Activated T-cell treated with anti-CD3 and anti-CD28 coated beads, Interleukin-2, amount 50 U/mL, for 4 hours (primary cell): ENCODE measurements at places on chromosomes 6 and 20. TPM values are rescaled to one million over a fixed set of nuclear protein-coding genes. Genes with fewer than 3 reads are reported as not detected.
A peak's percentile ranks its signal among the peaks of the same experiment; 100 is the strongest.

- no peak for DNase-seq
These were observed 47.0 kb downstream of the BCAS1 start for GRCh38 chr20:54023406-54023805.

PLAGL1 gene
- total RNA-seq = 6.5 TPM

RMND1 gene
- total RNA-seq = 16.5 TPM

- DNase-seq = no peak
These were observed 25.5 kb downstream of the TMEM14A start for GRCh38 chr6:52696418-52696817.

DTD1 gene
- 50.7 TPM for total RNA-seq

GABRR1 gene
- not detected for total RNA-seq

GRCh38 chr20:58039274-58040092 lies 189.0 kb downstream of the ANKRD60 start:
- no peak for DNase-seq

FAM83C gene
- total RNA-seq = not detected

DNA sequence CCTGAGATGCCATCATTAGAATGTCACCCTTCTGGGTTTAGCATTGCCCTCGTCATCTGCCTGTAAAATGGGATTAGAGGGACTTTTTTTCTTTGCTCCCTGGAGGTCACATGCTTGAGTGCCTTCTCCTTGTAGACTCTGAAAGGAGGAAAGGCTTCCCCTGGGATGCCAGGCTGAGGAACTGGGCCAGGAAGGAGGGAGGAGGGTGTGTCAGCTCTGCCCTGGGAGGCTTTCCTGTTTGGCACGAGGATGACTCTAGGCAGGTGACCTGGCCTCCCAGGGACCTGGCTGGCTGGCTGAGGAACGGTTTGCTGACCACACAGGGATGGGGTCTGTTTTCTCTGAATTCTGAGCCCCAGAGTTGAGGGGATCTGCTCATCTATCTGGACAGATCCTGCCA lies 137.9 kb upstream of the RNF24 start:
- no peak for DNase-seq

SLC13A3 gene
- total RNA-seq = 0.08 TPM

DNA sequence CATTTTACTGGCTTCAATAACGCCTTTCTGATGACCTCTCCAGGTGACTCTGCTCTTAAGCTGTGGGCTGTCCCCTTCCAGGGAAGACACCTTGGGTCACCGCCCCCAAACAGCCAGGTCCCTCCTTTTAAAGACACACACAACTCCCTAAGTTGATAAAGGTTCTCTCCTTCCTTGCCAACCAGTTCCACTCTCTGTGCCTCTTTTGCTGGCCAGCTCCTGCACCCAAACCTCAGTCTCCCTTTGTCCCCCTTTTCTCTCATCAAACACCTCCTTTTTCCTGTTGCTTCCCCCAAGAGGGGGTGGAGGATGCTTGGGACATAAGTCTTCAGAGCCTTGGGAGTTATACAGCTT lies 1.0 kb downstream of the NCOA6 start:
- peak; percentile 70 for DNase-seq

GRCh38 chr6:152952045-152952444 lies 30.8 kb downstream of the FBXO5 start:
- DNase-seq = no peak

SUMO4 gene
- total RNA-seq = 2.6 TPM

GRCh38 chr20:48437146-48437545 lies 390.7 kb downstream of the PREX1 start:
- no peak for DNase-seq

TOX2 gene
- total RNA-seq = 1.1 TPM

- no peak for DNase-seq
These were observed 10.9 kb upstream of the RPS6KA2 start for GRCh38 chr6:166637812-166638572.

RIPPLY2 gene
- not detected for total RNA-seq

DNA sequence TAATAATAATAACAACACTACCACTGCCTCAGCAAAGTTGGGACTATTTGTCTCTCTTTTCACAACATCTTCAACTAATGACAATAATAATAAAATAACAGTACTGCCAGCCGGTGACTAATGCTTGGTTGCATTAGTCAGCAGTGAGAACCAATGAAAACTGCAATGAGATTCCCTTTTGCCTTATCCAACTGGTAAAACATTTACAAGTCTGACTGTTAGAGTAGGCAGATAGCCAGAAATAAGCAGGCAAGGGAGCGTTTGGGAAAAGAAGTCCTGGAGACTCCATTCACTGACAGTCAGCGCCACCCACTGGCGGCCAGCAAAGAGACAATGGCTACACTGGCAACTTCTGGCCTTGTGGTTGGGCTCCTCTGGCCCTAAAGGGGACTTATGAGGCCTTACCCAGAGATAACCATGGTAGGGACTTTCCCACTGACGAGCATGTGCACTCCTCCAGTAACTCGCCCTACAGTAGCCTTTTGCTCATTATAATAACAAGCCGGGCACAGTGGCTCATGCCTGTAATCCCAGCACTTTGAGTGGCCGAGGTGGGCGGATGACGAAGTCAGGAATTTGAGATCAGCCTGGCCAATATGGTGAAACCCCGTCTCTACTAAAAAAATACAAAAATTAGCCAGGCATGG lies 3.4 kb upstream of the NSFL1C start:
- no peak for DNase-seq

MYO6 gene
- total RNA-seq = 0.92 TPM

DNA sequence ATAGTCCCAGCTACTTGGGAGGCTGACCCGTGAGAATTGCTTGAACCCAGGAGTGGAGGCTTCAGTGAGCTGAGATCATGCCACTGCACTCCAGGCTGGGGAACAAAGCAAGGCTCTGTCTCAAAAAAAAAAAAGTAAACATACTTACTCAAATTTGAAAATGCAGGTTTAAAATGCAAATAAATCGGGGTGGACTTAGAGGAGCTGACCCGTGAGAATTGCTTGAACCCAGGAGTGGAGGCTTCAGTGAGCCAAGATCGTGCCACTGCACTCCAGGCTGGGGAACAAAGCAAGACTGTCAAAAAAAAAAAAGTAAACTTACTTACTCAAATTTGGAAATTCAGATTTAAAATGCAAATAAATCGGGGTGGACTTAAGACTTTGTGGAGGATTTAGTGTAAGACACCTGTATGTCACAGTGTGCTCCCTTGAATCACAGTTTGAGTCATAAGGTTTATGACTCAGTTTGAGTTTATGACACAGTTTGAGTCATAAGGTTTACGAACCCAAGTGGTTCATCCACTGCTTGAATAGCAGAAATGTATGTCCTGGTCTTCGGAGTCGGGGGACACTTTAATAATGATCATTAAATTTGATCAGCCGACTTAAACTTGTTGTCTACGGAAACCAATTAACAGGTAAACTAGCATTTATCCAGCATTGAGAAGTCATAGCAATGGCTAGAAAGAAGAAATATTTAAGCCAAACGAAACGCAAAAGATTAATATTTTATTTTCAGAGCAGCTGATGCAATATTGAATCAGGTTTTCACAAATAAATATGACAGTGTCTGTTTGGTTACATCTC lies 6.8 kb upstream of the MRPS10 start:
- no peak for DNase-seq

DNA sequence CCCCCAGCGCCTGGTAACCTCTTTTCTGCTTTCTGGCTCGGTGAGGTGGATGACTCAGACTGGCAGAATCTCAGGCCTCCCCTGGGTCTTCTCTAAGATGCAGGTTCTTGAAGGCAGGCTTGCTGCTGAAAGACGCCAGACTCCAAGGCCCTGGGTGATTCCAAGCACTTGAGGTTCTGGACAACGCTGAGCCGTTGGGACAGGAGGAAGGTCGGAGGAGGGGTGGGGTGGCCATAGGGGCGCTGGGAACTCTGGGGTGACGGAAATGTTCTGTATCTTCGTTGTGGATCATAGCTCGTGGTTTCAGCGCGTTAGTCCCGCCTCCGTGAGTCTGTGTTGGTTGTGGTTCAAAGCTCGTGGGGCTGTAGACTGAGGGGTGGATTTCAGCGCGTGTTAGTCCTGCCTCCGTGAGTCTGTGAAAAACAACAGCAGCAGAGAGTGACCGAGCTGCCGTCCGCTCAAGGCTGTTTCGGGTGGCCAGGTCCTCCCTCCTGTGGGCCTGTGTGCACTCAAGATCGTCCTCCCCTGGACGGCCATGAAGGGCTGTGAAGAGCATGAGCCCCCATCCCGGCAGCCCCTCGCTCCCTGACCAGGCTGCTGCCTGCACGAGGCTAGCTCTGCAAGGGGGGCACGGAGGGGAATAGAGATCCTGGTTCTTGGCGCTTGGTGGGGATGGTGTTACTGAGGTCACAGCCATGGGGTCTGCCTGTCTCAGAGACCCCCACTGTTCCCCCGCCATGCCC lies 7.7 kb downstream of the NTSR1 start:
- DNase-seq = peak; percentile 25

SLC26A8 gene
- total RNA-seq = not detected

- no peak for DNase-seq
These were observed 40.7 kb downstream of the RGS17 start for GRCh38 chr6:153090241-153090930.

TAP2 gene
- total RNA-seq = 305 TPM

SIRPB2 gene
- not detected for total RNA-seq

RPRD1B gene
- 38.6 TPM for total RNA-seq

- DNase-seq = no peak
These were observed 524 bp upstream of the NOL4L start for GRCh38 chr20:32585586-32586127.

GRCh38 chr6:22236626-22237414 lies 60.0 kb downstream of the PRL start:
- DNase-seq = no peak

- DNase-seq = no peak
These were observed 302.2 kb upstream of the EPHA7 start for GRCh38 chr6:93721386-93722048.

PSORS1C1 gene
- not detected for total RNA-seq

SDCBP2 gene
- 1.9 TPM for total RNA-seq

RING1 gene
- 64.7 TPM for total RNA-seq

DNA sequence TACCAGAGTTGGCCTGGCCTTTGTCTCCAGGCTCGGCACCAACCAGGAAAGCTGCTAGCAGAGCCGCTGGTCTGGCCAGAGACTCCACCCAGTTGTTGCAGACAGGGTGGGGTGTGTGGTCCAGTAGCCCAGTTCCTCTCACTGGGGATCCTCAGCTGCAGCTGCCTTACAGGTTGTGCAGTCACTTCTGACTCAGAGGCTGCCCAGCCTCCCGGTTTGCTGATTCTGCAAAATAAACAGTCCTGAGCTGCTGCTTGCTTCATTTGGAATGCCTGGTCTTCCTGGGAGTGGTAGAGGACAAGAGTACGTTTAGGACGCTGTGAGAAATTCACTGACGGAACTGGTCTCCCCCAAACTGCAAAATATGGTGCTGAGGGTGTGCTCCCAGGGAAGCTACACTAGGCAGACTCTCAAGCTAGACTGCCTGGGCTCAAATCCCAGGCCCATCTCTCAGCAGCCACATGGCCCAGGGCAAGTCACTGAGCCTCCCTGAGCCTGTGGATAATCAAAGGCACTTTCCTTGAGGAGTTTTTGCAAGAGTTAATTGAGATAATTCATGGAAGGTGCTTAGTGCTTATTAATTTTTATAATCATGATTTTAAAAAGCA lies 246.1 kb downstream of the TFAP2C start:
- DNase-seq = no peak

TGM3 gene
- not detected for total RNA-seq

- no peak for DNase-seq
These were observed 113.3 kb upstream of the SSTR4 start for GRCh38 chr20:22921595-22922421.

DNA sequence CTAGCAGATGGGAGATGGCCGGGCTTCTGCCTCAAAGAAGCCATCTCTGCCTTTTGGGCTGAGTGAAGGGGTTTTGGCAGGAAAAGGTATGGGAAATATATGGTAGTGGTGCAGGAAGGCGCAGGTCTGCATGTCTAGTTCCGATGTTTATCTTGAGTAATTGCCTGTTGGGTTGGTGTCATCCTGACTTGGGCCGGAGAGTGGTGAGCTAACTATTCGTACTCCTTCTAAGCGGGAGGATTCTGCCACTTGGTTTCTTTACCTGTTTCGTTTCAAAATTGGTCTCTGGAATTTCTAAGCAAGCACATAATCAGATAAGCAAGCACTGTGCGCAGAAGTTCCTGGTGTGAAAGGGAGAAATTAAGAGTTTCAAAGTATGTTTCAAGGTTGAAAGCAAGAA lies 229.6 kb downstream of the SAMD5 start:
- no peak for DNase-seq

ELMO2 gene
- total RNA-seq = 46.4 TPM

GRCh38 chr6:115838763-115839401 lies 221.8 kb downstream of the FRK start:
- DNase-seq = no peak

DNA sequence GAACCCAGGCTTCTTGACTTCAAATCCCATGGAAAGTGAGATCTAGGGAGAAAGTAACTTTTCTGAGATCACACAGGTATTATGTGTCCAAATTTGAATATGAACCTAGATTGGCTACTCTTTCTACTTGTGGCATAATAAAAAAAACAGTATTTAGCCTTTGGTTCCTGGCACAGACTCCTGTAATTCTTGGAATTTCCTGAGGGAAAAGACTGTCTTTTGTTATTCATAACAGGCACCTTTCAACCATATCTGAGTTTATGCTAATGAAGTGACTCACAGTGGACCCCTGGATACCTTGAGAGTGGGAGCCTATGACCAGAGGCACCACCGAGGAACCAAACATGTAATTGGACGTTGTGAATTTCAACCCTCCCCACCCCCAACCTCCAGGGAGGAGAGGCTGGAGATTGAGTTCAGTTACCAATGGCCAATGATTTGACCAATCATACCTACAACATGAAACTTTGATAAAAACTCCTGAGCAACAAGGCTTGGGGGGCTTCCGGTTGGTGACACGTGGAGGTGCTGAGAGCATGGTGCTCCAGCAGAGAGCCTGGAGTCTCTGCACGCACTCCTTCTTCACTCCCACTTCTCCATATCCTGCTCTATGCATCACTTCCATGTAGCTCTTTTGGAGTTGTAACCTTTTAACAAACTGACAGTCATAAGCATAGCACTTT lies 48.8 kb downstream of the LAMA4 start:
- DNase-seq = no peak

- DNase-seq = no peak
These were observed 10.6 kb upstream of the RBBP8NL start for GRCh38 chr20:62437927-62438326.

DNA sequence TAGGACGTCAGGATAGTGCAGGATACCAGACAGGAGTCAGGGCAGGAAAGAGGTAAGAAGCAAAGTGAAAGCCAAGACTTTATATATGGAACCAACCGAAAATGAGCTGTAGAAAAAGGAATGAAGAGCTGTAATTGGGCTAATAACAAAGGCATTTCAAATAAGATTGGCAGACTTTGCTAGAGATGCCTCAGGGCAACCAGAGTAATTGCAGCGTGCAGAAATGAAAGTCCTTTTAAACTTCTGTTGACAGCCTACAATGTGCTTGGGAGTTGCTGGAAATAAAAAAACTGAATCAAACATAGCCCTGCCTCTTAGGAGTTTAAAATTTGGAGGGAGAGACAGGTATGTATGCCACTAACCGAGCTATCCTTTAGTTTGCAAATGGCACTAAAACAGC lies 56.4 kb upstream of the NKX2-4 start:
- DNase-seq = no peak
